Stimulated activated CD4-positive, alpha-beta T cell treated with anti-CD3 and anti-CD28 coated beads, Interleukin-2, amount 100 ng/mL, for 4 hours (primary cell): ENCODE measurements at places on chromosomes 2 and 18.

DNA sequence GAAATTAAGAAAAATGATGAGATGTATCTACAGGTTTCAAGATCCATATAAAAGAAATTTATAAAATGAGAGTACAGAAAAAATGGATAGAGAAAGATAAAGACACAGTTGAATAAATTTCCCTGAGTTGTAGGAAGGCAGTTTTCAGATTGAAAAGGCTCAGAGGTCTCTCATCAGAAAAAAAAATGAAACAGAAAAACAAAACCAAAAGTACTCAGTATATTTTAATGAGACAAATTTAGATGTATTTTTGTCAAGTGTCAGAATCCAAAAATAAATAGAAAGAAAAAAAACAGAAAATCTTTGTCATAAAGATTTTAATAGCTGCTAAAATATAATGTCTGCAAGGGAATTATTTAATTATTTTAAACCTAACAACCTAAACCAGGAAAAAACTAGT, 520.5 kb downstream of the KCNJ3 start:
- no peak for DNase-seq

- no peak for DNase-seq
These were observed 815.2 kb downstream of the TSN start for GRCh38 chr2:122570641-122571040.

GRCh38 chr18:32353257-32353656, 117.4 kb downstream of the GAREM1 start:
- DNase-seq, result no peak

DNA sequence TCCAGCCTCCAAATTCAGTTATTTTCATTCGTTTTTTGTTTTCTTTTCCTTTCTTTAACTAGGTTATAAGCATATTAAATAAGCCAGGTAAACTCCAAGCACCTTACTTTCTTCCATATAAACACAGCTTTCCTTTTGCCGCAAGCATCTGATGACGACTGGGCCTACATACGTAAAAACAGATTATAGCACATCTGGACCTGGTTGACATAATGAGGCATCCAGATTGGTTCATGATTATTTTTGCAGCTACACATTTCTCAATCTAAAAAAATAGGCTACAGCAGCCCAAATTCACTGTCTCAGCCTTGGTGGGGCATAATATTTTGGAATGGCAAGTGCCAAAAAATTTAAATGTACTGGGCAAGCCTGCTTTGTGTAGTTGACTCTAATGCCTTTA, 7.7 kb downstream of the CYP1B1 start:
- DNase-seq, result no peak

- DNase-seq, result no peak
These were observed 152.0 kb downstream of the FAM210A start for GRCh38 chr18:13574355-13574754.

DNA sequence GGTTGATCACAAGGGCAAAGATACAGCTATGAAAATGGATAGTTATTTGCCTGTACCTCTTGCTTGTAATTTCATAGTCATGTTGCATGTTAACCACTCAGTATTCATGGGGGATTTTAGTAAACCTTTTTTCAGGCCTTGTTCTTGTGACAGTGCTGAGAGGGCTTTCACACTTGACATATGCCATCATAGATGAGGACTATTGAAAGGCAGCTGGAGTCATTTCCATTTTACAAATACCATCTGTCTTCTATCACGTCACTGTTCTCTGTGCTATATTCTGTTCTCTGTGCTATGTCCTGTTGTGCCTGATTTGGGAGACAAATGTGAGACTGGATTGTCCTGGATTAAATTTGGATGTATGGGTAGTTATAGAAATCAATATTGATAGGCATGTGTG, 131.7 kb downstream of the LYPD6B start:
- DNase-seq, result no peak
